Airway epithelial cell (primary cell): ENCODE measurements at places on chromosomes 12 and 14. TPM values are rescaled to one million over a fixed set of nuclear protein-coding genes. Genes with fewer than 3 reads are reported as not detected.

Gene C12orf54
- total RNA-seq: 1.5 and 2.6 TPM in 2 replicates

Gene DBX2
- not detected in 2 replicates for total RNA-seq

Gene RFLNA
- not detected in 2 replicates for total RNA-seq

Gene SLCO1B1
- not detected in 2 replicates for total RNA-seq

Gene OTX2
- not detected in 2 replicates for total RNA-seq

Gene ADAMTS20
- not detected in 2 replicates for total RNA-seq
